Effector memory CD4-positive, alpha-beta T cell (primary cell): ENCODE measurements at places on chromosomes 5 and 9.

DNA sequence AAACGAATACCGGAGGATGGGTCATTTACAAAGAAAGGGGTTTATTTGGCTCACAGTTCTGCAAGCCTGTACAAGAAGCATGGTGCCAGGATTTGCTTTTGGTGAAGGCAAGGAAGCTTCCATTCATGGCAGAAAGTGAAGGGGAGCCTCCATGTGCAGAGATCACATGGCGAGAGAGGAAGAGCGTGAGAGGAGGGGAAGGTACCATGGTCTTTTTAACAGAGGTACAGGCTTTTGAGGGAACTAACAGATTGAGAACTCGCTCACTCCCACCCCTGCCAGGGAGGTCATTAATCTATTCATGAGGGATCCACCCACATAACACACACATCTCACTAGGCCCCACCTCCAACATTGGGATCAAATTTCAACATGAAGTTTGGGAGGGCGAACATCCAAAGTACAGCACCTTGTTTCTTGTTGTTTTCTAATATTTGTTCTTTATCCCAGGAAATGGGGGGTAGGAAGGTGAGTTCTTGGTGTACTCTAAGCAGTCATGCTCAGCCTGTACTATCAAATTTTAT lies 18.5 kb downstream of the TMC1 start:
- DNase-seq, result no peak

GRCh38 chr5:130885027-130885426 lies 280.0 kb downstream of the HINT1 start:
- no peak for DNase-seq

GRCh38 chr5:17069995-17070511 lies 134.0 kb upstream of the MYO10 start:
- no peak for DNase-seq

GRCh38 chr9:135144581-135145170 lies 57.2 kb downstream of the OLFM1 start:
- no peak for DNase-seq

DNA sequence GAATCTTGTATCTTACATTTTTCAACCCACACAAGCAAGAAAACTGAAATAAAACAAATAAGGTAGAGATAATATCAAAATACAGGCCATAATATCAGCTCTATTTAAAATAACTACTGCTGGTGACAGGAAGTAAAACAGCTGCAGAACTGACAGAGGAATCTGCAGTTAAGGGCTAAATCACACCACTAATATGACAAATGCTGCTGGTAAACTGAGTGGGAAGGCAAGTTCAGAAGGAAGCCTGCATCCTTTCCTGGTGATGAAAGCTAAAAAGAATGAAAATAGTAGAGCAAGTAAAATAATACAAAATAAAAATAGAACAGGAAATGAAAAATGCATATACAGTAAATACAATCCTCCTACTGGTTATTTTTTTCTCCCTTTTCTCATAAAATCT lies 1293.7 kb upstream of the C9orf72 start:
- no peak for DNase-seq

GRCh38 chr5:156126716-156127115 lies 200.2 kb upstream of the SGCD start:
- no peak for DNase-seq

GRCh38 chr5:161546095-161546469 lies 443 bp downstream of the GABRB2 start:
- no peak for DNase-seq
